RPMI8226 (cell line): ENCODE measurements at places on chromosomes 7 and 10.

DNA sequence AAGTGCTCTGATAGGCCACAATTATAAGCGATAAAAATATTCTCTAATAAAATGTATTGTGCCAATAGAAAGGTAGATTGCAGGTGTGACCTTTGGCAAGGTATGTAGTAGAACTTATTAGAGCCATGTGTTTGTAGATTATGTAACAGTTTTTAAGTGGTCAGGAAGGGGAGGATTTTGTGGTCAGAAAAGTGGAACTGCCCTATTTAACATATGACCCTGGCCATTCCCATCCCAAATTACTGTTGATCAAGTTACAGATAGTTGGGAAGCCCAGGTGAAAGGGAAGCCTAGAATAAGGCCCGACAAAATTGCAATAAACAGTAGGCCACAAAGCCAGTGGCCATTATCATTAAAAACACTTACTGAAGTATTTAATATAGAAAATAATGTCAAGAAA lies 89.2 kb downstream of the SPAG6 start:
- no peak for DNase-seq

DNA sequence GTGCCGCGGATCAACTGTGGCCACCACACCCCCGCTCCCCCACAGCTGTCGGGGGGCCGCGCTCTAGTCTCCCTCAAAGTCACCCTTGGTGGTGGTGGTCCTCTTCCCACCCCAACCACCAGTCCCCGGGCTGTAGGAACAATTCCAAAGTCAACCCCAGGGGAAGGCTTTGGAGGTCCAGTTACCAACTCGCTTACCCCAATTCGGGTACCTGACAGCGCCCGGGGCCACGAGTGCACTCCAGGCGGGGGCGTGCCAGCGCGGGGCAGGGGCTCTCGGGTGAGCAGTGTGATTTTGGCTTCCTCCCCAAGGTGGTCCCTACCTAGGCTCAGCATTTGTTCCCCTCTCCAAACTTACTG lies 584 bp upstream of the ZMIZ1 start:
- peak; percentile 19 for DNase-seq

GRCh38 chr10:48439581-48440041 lies 133.1 kb downstream of the MAPK8 start:
- DNase-seq, result no peak

- peak; percentile 15 for DNase-seq
These were observed 84.8 kb upstream of the PRKAR2B start for GRCh38 chr7:106959753-106960152.

GRCh38 chr10:31756101-31756728 lies 172.4 kb downstream of the ARHGAP12 start:
- DNase-seq, result no peak

DNA sequence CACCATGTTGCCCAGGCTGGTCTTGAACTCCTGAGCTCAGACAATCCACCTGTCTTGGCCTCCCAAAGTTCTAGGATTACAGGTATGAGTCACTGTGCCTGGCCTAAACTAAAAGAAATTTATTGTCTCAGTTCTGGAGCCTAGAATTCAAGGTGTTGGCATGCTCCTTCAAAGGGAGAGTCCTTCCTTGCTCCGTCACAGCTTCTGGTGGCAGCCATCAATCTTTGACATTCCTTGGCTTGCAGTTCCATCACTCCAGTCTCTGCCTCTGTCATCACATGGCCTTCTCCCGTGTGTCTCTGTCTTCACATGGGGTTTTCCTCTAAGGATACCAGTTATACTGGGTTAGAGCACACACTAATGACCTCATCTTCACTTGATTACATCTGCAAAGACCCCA lies 55.5 kb downstream of the DNAJC12 start:
- DNase-seq, result no peak

- no peak for DNase-seq
These were observed 99.6 kb upstream of the BMPER start for GRCh38 chr7:33805630-33806233.

DNA sequence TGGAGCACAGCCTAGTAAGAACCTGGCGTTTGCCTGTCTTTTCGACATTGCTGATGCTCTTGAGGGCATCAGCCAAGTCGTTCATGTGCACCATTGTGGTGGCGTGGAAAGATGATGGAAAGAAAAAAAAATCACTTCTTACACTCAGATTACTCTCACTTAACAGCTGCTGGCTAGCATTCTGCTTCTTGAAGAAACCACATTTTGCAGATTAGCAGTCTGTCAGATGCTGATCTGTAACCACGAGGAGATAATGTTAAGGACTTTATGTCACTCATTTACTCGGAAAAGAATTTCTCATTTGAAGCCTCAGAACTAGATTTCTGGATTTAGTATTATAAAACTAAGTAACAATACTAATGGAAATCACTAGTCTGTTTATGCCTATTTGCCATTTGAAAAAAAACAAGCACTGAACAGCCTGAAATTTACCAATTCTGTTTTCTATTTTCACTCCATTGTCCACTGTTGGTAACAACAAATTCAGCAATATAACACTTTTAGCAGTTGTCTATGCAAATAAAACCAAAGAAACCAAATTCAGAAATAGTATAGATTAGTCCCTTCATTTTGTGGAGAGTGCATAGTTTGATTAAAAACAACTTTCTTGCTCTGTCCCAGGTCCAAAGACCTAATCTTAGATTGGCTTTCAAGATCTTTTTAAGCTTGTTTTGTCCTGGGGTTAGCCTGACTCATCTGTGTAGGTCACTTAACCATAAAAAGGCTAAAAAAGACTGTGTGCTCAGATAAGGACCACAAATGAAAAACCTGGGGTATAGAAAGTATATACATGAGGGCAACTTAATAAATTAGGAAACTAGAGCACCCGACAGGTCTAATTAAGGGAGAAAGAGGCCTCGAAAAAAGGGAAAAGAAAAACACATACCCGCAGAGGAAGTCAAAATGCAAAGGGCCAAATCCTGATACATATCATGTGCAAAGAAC lies 67.5 kb downstream of the NT5C2 start:
- no peak for DNase-seq

DNA sequence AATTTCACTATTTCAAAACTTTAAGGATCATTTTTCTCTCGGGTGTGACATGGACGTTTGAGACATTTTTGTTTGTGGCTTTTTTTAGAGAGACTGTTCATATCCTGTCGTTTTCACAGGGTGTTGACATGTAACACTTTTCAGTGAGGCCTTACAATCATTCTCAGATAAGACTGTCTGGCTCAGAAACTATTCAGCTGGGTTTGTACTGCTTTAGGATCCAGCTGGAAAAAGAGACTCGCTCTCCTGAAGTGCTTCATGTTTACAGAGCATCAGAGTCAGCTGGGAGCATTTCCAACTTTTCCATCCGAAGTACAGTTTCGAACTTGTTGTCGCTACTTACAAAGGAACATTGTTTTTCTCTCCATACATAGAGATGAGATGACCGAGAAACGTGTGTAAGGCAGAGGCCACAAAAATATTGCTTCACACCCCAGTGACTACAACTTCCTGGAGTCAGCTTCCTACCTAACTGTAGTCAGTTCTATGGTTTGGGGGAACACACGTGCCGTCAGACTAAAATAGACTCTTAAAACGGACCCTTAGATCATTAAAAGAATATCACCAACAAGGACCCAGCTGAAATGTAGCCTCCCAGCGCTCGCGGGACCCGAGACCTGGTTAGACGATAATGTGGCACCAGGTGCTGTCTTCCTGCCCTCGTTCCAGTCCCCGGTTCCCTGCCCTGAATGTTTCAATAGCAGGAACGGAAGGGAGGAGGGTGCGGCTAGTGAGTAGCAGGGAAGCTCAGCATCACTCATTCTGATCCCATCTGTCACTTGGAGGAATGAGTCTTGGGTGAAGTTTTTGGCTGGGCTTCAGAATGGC lies 78.0 kb downstream of the MKI67 start:
- DNase-seq, result no peak

GRCh38 chr7:104805449-104806317 lies 208.3 kb upstream of the KMT2E start:
- DNase-seq, result no peak

GRCh38 chr10:14742815-14743214 lies 31.9 kb downstream of the FAM107B start:
- DNase-seq, result peak; percentile 85

DNA sequence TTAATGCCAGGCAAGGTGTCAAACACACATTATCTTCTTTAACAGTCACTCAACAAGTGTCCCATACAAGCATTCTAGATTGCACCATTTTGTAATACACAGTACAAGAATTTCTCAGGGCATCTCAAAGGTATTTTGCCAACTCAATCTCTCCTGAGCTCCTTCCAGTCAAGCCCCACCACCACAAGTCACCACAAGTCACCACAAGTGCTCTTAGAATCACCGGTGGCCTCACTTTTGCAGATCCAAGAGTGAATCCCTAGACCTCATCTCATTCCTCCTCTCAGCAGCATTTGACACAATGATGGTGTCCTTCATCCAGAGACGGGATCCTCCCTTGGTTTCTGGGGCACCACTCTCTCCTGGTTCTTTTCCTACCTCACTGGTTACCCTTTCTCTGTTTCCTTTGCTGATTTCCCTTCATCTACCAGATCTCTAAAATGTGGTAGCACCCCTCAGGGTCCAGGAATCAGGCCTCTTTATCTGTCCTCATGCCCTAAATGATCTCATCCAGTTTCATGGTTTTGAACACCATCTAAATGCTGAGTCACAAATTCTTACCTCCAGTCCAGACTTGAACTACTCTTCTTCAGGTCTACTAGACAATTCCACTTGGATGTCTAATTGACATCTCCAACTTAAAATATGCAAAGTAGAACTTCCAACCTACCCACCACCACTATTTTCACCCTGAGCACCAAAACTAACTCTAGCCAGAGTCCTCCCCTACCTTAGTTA lies 26.9 kb downstream of the VPS41 start:
- no peak for DNase-seq

DNA sequence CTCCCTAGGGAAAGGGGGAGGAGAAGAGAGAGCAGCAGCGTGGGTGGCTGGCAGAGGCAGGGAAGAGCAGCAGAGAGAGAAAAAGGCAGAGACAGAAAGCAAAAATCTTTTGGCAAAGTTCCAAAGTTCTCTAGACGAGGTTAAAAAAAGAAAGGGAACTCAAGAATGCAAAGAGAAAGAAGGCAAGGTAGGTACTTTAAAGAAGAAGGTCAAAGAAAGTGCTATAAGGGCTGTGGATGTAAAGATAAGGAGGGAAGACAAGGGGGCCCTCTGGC lies 20.2 kb upstream of the OPTN start:
- no peak for DNase-seq

DNA sequence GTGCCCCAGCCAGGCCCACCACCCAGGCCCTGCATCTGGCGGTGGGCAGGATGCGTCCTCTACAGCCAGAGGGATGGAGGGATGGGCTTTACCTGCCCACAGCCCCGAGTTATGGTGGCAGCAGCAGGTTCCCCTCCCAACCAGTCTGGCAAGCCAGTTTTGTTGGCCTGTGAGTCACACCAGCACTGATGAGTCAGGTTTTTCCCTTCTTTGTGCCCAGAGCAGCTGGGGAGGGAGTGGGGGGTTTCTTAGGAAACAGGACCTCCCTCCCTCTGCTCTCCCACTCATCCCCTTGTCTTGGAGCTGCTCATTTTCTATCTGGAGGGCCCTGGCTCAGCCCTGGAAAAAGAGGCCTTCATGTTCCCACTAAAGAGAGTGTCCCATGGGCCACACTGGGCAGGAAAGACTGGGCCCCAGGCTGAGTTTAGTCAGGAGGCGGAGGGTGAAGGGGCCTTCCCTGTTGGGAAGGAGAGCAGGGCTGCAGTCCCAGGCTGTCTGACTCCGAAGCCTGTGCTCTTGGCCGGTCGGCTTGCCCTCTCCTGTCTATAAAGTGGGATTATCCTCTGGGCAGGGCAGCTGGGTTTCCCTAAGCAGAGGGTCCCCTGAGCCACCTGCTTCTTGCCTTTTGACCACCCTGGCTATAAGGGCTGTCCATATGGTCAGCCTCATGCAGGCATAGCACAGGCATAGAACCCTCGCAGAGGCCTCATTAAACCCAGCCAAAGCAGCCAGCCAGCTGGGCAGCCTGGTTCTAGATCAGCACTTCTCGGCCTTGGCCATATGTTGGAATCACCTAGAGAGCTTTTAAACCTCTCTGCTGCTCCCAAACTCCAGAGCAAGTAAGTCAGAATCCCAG lies 30.2 kb upstream of the ANKRD2 start:
- DNase-seq, result peak; percentile 23

GRCh38 chr7:155213955-155214740 lies 83.5 kb upstream of the INSIG1 start:
- DNase-seq, result no peak

GRCh38 chr7:33286501-33286900 lies 157.1 kb downstream of the BBS9 start:
- DNase-seq, result no peak

GRCh38 chr7:75872073-75872782 lies 6.6 kb upstream of the RHBDD2 start:
- DNase-seq, result no peak

DNA sequence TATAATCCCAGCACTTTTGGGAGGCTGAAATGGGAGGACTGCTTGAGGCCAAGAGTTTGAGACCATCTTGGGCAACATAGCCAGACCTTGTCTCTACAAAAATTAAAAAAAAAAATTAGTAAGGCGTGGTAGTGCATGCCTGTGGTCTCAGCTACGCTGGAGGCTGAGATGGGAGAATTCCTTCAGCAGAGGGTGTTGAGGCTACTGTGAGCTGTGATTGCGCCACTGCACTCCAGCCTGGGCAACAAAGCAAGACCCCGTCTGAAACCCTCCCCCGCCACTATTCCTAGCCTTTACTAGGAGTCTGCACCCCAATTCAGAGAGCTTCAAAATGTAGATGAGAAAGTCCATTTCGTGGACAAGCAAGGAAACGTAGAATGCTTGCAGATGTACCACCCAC lies 95.2 kb downstream of the PRPF18 start:
- DNase-seq, result no peak

GRCh38 chr7:71633551-71634008 lies 501.6 kb downstream of the GALNT17 start:
- no peak for DNase-seq

GRCh38 chr10:121069061-121069850 lies 218.1 kb downstream of the WDR11 start:
- no peak for DNase-seq

DNA sequence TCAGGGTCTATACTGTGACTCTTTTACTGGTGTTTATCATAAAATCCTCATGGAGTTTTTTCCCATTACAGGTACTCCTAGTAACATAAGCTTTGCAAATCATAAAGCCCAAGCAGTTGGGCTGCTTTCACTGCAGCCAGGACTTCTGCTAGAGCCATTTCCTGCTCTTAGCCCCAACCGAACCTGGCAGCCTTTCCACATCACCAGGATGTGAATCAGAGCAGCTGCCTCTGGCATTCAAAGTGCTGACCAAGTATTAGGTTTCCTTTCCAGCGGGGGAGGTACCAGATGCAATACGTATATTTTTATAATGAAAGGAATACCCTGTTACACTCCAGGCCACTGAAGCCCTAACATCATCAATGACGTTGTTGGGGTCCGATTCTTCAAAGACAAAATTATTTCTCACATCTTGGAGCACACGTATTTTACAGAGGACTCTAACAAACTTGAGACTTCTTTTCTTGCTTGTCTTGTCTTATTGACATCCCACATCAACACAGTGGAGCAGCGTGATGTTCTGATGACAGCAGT lies 3.6 kb upstream of the HTR5A start:
- DNase-seq, result peak; percentile 33

GRCh38 chr10:1661859-1662437 lies 75.4 kb downstream of the ADARB2 start:
- DNase-seq, result no peak

- DNase-seq, result no peak
These were observed 31.9 kb downstream of the SAMD8 start for GRCh38 chr10:75143353-75143752.

- DNase-seq, result no peak
These were observed 181.2 kb upstream of the ITGB1 start for GRCh38 chr10:33139181-33139646.

- no peak for DNase-seq
These were observed 129.2 kb downstream of the BAMBI start for GRCh38 chr10:28806488-28806941.

- no peak for DNase-seq
These were observed 47.0 kb upstream of the PLEKHA1 start for GRCh38 chr10:122327237-122328206.
